Posterior cingulate gyrus (tissue), 11 donors: ENCODE measurements at places on chromosomes 7 and 10.
A peak's percentile ranks its signal among the peaks of the same experiment; 100 is the strongest.

DNA sequence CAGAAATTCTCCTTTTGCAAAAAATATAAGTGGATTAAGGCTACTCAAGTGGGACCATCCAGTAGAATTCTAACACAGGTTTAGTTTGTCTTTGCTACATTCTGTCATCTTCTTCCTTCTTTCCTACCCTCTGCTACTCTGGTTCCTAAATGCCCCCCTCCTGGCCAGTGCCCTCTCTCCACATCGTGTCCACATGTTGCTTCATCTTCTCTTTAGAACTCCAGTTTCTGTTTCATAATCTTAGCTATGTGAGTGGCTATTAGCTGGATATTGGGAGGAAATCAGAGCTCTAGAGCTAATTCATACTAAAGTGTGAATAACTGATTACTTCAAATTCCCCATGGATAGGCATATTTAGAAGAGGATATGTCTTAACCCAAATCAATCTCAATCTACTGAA lies 528.5 kb downstream of the LRMDA start:
- no peak for DNase-seq

GRCh38 chr7:120337308-120337907 lies 64.4 kb downstream of the KCND2 start:
- DNase-seq = no peak

GRCh38 chr10:6665847-6666246 lies 85.8 kb upstream of the PRKCQ start:
- no peak for DNase-seq

DNA sequence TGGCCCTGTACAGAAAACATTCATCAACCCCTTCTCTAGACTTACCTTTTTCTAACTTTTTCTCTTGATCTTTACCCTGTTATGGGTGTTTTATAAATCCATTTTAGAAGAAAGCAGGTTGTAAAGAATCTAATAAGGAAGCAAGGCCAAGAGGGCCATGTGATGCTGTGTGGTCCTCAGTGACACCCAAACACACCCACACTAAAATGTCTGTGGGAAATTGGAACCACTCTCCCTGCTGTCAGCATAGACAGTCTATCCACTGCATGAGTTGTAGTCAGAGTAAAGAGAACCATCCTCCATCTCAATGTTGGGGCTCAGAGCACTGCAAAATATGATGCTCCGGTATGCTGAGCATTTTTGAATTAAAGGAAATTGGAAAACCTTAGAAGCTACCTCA lies 235.5 kb downstream of the SKIDA1 start:
- DNase-seq = no peak

GRCh38 chr10:115092555-115093285 lies 445 bp upstream of the ATRNL1 start:
- peak; percentile 40 for DNase-seq

DNA sequence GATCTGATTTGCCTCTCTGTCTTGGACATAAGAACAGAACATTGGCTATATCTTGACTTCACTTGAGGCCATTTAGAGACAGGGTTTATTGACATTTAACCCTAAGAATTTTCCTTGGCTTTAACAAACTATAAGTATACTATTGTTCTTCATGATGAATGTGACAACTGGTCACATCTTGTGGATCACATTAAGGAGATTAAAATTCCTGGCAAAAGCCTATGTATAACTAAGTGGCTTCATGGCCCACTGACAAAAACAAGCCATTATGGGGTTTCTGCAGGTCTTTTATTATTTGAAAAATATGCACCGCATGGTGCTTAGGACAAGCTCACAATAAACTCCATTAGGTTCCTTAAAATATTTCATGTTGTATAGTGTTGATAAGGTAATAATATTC lies 54.8 kb downstream of the THNSL1 start:
- no peak for DNase-seq

DNA sequence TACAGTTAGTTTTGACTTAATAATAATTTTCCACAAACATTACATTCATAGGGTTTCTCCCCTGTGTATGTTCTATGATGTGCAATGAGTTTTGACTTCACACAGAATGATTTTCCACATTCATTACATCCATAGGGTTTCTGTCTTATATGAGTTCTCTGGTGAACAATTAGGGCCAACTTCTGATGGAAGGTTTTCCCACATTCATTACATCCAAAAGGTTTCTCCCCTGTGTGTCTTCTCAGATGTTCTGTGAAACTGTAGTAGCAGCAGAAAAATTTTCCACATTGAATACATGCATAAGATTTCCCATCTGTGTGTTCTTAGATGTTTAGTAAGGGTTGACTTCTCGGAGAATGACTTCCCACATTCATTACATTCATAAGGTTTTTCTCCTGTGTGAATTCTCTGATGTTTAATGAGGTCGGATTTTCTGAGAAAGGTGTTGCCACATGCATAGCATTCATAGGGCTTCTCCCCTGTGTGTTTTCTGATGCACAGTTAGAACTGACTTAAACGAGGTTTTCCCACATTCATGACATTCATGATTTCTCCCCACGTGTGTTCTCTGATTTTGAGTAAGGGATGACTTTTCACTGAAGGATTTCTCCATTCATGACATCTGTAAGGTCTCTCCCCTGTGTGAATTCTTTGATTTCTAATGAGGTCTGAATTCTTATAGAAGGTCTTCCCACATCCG lies 118.5 kb downstream of the ZNF33B start:
- no peak for DNase-seq

DNA sequence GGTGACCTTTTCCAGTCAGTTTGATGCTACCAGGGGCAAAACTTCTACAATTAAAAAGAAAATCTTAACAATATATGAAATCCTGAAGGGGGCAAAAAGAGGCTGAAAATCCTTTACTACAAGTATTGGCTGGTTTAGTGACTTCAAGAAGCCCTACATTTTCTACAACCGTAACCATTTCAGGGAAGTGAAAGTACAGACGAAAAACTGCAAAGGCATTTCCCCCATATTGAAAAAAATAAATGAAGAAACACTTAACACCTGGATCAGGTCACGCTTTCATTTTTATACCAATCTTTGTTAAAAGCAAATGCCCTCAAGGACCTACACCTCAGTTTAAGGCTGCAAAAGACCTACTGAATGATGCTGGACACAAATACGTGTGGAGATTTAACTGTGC lies 38.6 kb downstream of the IL6 start:
- no peak for DNase-seq

GRCh38 chr10:63976538-63976937 lies 455.3 kb downstream of the REEP3 start:
- no peak for DNase-seq

GRCh38 chr10:16536155-16536554 lies 14.5 kb upstream of the C1QL3 start:
- DNase-seq = no peak

- DNase-seq = no peak
Measured at GRCh38 chr10:86795353-86795752, 38.9 kb downstream of the BMPR1A start.

GRCh38 chr7:37255327-37255944 lies 193.2 kb downstream of the ELMO1 start:
- DNase-seq = no peak

- no peak for DNase-seq
Measured at GRCh38 chr10:22606164-22606614, 108.2 kb downstream of the PIP4K2A start.

DNA sequence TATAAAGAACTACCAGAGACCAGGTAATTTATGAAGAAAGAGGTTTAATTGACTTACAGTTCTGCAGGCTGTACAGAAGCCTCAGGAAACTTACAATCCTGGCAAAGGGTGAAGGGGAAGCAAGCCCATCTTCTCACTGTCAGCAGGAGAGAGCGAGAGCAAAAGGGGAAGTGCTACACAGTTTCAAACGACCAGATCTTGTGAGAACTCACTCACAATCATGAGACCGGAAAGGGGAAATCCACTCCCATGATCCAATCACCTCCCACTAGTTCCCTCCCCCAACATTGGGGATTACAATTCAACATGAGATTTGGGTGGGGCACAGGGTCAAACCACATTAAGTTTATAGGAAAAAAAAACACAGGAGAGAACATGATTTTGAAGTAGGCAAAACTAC lies 222.1 kb upstream of the SHH start:
- no peak for DNase-seq

GRCh38 chr7:64888901-64889685 lies 14.0 kb upstream of the ZNF273 start:
- DNase-seq = no peak

DNA sequence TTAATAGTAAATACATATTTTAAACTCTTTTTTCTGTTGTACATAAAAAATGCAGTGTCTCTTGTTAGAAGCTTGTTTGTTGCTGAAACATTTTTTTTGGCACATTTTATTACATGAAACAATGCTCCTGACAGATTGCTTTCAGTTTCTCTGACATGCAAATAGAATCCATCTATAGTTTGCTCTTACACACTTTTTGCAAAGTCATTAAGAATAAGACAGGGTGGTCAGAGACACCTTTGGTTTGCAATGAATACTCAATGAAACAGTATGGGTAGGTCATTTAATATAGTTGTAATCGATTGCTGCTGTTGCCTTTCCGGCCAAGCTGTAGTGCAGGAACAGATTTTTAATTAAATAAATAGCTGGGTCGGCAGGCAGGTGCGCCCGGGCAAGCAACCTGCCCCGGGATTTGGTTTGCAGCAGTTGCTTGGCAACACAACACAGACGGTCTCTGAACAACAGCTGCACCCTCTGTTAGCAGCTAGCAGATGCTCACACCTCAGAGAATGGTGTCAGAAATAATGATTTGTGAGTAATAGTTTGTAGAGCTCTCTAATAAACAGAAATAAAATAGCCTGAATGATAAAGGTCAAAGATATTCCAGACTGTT lies 115.7 kb upstream of the CACNA2D1 start:
- peak; percentile 84 for DNase-seq

DNA sequence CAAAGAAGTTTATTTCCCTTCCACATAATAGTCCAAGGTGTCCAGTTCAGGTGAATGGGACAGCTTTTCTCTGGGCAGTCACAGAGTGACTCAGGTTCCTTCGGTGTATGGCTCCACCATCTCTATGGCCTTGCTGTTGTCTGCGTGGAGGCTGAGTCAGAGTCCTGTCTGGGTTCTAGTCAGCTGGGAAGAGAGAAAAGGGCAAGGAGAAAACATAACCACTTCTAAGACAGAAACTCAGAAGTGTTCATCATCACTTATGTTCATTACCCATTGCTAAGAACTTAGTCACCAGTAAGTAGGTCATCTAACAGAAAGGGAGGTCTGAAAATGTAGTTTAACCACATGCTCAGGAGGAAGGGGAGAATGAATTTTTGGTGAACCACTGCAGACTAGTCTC lies 32.4 kb upstream of the CCDC7 start:
- no peak for DNase-seq

DNA sequence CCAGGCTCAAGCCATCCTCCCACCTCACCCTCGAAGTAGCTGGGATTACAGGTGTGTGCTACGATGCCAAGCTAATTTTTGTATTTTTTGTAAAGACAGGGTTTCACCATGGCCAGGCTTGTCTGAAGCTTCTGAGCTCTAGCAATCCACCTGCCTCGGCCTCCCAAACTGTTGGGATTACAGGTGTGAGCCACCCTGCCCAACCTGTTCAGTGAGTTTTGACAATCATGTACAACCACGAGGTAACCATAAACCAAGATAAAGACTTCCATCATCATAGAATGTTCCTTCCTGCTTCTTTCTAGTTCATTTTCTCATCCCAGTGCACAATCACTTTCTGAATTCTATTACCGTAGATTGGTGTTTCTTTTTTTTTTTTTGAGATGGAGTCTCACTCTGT lies 30.5 kb upstream of the MKRN1 start:
- no peak for DNase-seq

- no peak for DNase-seq
Measured at GRCh38 chr7:15397922-15398760, 163.7 kb downstream of the AGMO start.

DNA sequence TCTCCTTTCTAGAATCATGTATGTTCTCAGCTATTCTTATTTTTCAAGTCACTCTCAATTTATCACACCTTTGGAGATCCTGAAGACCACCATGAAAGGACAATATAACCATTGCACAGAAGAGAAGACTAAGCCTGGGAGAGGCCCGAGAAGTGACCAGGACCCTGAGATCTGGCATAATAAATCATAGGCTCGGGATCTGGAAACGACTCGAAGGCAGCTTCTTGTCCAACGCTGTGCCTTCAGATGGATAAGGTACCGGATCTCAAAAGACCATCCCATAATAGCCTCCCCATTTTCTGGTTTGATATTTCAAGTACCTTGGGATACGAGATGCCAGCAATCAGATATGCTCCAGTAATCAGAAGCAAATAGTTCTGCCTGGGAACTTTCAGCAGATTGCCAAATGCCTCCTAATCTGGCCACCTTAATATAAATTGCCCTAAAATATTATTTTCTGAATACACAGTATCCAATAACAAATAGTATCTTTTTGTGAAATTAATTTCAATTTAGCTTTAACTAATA lies 179.2 kb upstream of the ZMIZ1 start:
- DNase-seq = no peak

DNA sequence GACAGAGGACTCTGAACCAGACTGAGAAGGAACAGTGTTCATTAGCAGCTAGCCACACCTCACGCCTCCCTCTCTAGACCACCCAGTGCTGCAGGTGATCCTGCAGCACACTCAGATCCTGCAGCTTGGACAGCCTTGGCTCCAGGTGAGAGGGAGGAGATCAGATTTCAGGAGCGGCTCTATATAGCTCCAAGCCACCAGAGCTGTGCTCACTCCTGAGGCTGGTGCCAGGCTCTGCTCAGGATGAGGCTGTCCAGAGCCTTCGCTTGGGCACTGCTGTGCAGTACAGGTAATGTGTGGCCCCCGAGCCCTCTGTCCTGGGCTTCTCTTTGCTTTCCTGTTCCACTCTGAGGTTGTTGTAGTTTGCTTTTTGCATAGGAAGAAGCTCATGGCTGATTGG lies 42.4 kb downstream of the C10orf120 start:
- DNase-seq = no peak

DNA sequence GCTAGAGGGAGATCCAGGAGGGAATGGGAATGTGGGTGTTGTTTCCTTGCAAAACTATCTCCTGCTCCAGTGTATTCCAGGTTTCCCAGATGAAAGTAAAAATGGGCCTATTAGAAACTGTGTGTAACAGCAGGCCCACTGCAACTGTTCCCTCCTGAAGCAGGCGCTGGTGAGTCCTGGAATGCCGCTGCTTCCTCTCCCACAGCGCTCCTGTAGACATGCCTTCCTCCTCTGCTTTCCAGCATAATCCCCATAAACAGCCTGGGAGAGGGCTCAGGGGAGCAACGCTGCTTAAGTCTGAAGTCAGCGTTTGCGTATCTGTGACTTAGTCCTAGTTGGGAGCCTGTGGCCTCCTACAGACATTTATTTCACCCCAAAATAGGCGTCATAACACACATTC lies 551.0 kb upstream of the FOXK1 start:
- peak; percentile 21 for DNase-seq

GRCh38 chr10:59644841-59645240 lies 64.8 kb downstream of the SLC16A9 start:
- DNase-seq = no peak
